Cardiac septum (tissue), 1 donor: ENCODE measurements at places on chromosomes 1 and 21. TPM values are rescaled to one million over a fixed set of nuclear protein-coding genes. Genes with fewer than 3 reads are reported as not detected.

- peak; percentile 99 for DNase-seq
These were observed 362 bp upstream of the DYNLT4 start for GRCh38 chr1:44807364-44808062.

- no peak for DNase-seq
These were observed 49.5 kb downstream of the LUZP1 start for GRCh38 chr1:23118957-23119792.

- DNase-seq: no peak
These were observed 71.7 kb downstream of the NRIP1 start for GRCh38 chr21:14993115-14993514.

GRCh38 chr1:77473690-77474089, 191.9 kb downstream of the AK5 start:
- DNase-seq: no peak

Gene LRRIQ3
- total RNA-seq: 0.43 TPM

Gene CFHR1
- total RNA-seq: not detected

Gene CFAP298
- total RNA-seq: 22.0 TPM

DNA sequence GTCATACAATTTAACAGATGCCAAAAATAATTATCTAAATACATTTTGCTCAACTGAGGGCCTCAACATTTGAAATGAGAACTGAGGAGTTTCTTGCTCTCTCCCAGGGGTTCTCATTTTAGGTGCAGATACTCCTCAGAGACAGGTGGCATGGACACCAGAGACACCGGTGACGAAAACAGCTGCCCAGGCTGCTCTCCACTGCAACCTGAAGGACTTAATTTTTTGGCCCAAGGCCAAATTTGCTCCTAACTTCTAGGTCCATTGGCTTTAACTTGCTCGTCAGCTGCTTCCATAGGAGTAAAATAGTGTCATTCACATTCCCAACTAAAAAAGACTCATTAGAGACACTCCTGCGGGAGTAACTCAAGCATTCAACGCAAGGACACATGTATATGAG, 87.0 kb downstream of the NRIP1 start:
- DNase-seq: no peak

DNA sequence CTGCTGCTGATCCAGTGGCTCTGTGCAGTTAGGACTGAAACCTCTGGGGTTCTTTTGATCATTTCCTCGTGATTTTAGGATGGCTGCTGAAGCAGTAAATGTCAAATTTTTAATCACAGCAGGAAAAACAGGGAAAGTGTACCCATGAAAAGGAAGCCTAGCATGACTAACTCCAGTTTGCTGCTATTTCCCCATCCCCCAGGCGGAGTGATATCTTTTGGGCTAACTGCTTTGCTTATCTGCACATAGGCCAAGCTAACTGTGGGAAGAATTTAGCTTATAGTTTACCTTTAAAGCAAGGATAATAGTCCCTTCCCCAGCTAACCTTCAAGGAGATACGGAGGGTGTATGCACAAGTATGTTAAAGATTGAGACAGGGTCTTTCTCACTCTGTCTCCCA, 149.8 kb upstream of the TNR start:
- no peak for DNase-seq

GRCh38 chr1:90074566-90074965, 79.7 kb downstream of the ZNF326 start:
- DNase-seq: no peak

Gene FMO3
- 1.2 TPM for total RNA-seq

GRCh38 chr1:65266476-65266875, 42.9 kb upstream of the DNAJC6 start:
- DNase-seq: no peak

Gene UTS2
- not detected for total RNA-seq

Gene DMBX1
- total RNA-seq: not detected

GRCh38 chr1:247494767-247495166, 36.9 kb upstream of the OR2B11 start:
- DNase-seq: no peak

DNA sequence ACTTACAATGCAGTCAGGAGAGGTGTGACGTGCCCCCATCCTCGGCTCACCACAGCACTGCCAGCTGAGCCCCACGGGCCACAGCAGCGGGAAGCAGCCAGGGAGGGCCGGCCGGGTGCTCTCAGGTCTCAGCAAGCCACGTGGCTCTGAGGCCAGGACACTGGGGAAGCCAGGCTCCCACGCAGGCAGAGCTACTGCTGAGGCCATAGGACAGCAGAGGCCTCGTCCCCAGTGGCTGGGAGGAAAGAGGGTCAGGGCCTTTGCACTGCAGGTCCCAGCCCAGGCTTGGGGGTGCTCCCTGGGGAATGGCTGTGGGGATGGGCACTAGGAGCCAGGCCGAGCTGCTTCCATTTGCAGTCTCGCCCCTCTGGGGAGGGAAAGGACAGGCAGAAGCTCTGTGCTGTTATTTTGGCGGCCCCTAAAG, 5.8 kb downstream of the LRRC47 start:
- DNase-seq: peak; percentile 69

- no peak for DNase-seq
These were observed 10.1 kb downstream of the SLC44A5 start for GRCh38 chr1:75600781-75601180.

- DNase-seq: no peak
These were observed 354.6 kb downstream of the PTPRU start for GRCh38 chr1:29590583-29591565.

DNA sequence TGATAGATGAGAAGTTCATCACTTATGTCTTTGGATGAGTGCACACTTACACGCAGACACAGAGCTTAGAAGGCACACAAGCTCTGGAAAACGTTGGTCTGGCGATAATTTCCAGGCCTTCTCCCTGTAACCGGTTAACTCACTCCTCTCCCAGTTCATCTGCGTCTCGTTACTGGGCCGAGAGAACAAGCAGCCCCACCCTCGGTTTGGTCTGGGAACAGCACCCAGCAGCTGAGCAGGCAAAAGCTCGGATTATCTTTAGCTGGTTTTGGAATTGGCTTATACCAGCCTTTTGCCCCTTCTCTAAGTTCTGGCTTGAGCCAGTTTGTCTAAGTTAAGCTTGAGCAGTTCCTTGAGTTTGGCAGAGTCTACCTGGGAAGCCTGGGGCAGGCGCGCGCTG, 27.3 kb upstream of the COL6A1 start:
- DNase-seq: no peak

Gene ST6GALNAC3
- 4.1 TPM for total RNA-seq

- no peak for DNase-seq
These were observed 30.5 kb upstream of the NFIA start for GRCh38 chr1:61051719-61052394.

- no peak for DNase-seq
These were observed 60.7 kb downstream of the FOXD2 start for GRCh38 chr1:47498551-47498950.

Gene NPPB
- total RNA-seq: 7,162 TPM

- no peak for DNase-seq
These were observed 14.8 kb downstream of the KCNN3 start for GRCh38 chr1:154855186-154855851.

- no peak for DNase-seq
These were observed 9.6 kb upstream of the PLA2G4A start for GRCh38 chr1:186819126-186819525.

- DNase-seq: no peak
These were observed 4.7 kb downstream of the ELOA start for GRCh38 chr1:23748016-23748415.

Gene CRABP2
- total RNA-seq: 3.7 TPM

- no peak for DNase-seq
These were observed 171.5 kb upstream of the IRF2BP2 start for GRCh38 chr1:234781241-234782065.

Gene SPRR2B
- total RNA-seq: not detected

DNA sequence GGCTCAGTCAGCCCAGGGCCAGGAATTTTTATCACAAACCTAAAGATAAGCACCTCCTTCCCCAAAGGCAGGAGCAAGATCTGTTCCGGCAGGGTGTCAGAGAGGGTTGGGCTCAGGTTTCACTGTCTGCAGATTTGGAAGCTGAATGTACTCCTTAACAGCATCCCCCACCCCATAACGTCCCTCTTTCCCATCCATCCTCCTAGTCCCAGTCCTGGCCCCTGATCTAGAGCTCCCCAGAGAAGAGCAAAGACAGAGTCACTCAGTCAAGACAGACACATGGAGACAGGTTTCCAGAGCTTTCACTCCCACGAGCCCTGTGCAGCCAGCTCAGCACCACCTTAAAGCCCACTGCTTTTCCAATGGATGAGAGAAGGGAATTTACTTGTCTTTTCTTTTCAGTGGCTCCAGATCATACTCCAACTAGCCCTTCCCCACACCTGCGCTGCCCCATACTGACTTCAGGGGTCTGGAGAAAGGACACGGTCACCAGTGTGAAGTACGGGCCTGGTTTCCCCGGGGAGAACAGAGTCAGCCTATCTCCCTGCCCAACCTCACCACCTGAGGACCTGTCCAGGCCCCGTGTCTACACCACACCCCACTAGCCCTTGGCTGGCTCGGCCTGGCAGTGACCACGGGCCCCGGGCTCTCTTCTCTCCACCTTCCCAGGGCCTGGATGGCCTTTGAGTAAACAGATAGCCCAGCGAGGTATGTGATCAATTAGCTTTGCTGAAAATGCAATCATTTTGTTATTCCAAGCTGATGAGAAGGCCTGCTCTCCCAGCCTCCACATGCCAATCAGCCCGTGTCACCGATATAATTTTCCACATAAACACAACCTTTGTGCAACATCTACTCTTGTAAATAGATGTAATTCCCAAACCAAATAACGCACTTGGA, 249.1 kb downstream of the FOXD2 start:
- peak; percentile 64 for DNase-seq

DNA sequence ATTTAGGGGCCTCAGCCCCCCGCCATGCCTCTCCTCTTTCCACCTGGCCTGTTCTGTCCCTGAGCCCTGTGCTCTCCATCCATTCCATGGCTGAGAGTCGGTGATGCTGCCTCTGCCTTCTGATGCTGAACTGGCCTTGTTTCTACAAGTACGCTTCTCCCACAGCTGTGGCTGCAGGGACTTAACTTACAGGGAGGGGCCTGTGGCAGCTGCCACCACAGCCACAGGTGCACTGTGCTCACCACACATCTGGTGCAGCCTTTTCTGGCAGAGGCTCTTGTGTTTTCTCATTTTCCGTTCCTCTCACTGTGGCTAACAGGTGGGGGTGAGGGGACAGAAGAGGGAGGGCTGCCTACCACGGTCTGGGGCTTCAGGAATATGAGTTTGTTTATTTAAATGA, 4.2 kb downstream of the FMO1 start:
- no peak for DNase-seq

Gene RHD
- total RNA-seq: not detected

Gene LAMTOR5
- total RNA-seq: 195 TPM

- DNase-seq: no peak
These were observed 233.2 kb upstream of the NR5A2 start for GRCh38 chr1:199794105-199794863.

GRCh38 chr1:167668108-167668507, 38.1 kb downstream of the RCSD1 start:
- peak; percentile 0 for DNase-seq

DNA sequence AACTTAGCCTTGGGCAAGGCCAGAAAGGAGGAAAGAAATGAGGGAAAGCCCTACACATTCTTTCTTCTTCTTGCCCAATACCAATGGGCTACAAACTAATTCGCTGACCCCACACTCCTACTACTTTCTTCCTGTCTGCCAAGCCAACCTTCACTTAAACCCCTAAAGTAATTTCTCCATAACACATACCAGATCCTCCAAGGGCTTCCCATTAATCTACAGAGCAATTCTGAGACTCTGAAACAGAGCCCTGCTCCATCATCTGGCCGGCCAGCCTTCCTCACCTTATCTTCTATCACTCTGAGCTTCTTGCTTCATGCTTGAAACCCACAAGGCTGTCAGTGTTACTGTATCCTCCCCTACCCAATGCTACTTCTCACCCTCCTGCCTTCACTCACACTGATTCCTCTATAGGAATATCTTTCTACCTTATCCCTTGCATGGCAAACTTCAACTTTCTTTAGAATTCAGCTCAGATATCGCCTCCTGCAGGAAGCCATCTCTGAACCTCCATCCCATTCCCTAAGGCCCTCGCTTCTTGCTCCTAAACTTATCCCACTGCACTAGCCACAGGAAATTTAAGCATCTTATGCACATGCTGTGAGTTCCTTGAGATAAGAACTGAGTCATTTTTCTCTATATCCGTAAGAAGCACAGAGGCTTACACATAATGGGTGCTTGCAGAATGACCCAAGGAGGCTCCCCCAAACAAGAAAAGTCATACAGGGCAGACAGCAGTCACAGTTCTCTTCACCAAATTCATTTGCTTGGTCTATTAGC, 81.9 kb downstream of the JAK1 start:
- no peak for DNase-seq

Gene GCSAML
- not detected for total RNA-seq

GRCh38 chr1:51442616-51443015, 76.5 kb downstream of the EPS15 start:
- DNase-seq: no peak
